ENCODE measurements at places on chromosomes 7 and 10.

DNA sequence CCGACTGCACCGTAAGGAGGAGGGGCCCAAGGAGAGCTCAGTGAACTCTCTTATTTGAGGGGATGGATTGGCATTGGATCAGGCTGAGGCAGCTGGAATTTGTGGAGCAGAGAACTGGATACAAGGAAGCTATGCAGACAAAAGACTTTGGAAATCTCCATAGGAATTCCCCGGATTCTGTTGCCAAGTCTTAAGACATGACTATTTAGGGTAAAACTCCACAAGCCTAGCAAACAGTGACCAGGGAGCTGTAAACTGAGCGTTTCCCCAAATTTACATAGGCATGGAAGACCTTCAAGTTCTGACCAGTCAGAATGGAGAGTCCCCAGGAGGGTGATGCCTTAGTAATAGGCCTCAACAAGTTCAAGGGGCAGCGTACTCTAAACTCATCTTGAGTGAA lies 82.5 kb upstream of the PCBD1 start:
- no peak for DNase-seq

- no peak for DNase-seq
Observed at GRCh38 chr7:132758986-132759385, 182.7 kb upstream of the PLXNA4 start.

GRCh38 chr10:96706331-96706853 lies 13.9 kb downstream of the PIK3AP1 start:
- DNase-seq = no peak

DNA sequence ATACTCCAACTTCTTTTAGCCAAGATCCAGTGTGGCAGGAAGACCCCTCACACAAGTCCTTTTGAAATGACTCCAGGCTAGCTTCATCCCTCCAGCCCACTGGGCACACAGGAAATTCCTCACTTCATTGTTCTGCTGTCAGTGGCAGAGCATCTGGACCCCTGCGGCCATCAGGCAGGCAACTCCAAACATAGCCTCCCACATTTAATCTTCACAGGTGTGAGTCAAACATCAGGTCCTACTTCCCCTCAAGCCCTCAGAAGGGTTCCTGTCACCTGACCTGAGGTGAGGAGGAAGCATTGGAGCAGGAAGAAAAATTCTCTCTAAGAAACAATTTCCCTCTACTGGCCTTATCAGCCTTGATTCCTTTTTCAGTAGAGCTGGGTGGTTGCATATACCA lies 51.1 kb upstream of the C1GALT1 start:
- no peak for DNase-seq

DNA sequence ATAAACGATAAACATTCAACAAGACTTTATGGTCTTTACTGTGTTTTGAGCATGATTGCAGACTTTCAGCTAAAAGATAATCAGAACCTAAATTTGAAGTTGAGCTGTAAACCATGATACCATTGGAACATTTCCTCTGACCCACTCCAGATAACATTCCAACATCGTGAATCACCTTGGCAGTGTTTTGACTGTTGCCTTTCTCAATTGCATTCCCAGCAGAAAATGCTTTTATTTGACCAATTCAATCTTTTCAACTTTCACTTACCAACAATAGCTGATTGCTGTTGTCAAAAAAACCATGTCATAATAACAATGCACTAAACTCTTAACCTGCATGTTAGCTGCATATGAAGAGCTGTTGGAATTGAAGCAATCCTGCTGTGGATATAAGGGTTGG lies 165.5 kb downstream of the MDFIC start:
- no peak for DNase-seq
